ENCODE measurements at places on chromosomes 1 and 21. TPM values are rescaled to one million over a fixed set of nuclear protein-coding genes. Genes with fewer than 3 reads are reported as not detected.

SDC3 gene
- total RNA-seq: 23.8 TPM

MTARC1 gene
- 1.1 TPM for total RNA-seq

VANGL1 gene
- total RNA-seq: 22.4 TPM

CA14 gene
- total RNA-seq: not detected

FMN2 gene
- total RNA-seq: 0.19 TPM

FNDC10 gene
- 2.6 TPM for total RNA-seq

EDARADD gene
- not detected for total RNA-seq

OR10J1 gene
- not detected for total RNA-seq

KRTAP10-8 gene
- total RNA-seq: not detected
